ENCODE measurements at places on chromosomes 2 and 18.

GRCh38 chr2:137050949-137051348 lies 285.6 kb downstream of the THSD7B start:
- no peak for DNase-seq

- no peak for DNase-seq
Observed at GRCh38 chr2:206368484-206368883, 74.8 kb upstream of the ADAM23 start.

- no peak for DNase-seq
Observed at GRCh38 chr2:147049957-147050356, 794.9 kb upstream of the ACVR2A start.

DNA sequence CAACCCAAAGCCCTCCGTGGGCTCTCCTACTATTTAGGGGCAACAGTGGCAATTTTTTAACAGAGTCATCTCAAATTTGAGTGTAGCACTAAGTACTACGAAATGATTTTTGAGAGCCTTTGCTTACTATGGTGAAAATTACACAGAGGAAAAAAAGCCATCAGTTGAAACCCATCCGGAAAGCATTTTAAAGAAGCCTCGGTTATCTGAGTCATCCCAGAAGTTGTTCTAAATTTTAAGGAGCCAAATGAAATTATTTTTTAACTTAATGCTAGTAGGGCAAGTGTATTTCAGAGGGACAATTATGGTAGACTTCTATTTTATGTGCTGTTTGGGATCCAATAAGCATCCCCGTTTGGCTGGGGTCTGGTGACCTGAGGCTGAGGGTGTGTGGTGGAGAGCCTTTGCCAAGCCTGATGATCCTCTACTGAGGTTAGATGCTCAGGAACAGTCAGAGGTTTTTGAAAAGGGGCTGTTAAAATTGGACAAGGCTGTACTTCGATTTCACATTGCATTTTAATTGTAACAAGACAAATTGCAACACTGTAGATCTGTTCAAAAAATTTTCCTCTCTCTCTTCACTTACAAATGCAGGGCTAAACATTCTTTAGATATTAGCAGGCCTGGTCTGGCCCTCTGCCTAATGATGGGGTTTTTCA lies 47.0 kb downstream of the RAPGEF4 start:
- DNase-seq: no peak

DNA sequence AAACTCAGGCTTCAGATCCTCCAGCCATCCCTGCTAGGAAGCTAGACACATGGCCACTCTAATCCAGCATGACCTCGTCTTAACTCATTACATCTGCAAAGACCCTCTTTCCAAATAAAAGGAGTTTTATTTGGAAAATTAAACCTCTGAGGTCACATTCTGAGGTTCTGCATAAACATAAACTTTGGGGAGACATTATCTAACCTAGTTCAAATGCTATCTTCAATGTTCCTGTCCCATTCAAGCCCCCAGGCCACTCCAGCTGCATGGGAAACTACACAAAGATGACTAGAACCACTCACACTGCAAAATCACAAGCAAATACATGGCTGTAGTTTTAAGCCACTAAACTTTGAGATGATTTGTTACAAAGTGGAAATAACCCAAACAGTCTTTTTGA lies 99.0 kb upstream of the RNF152 start:
- DNase-seq: no peak

GRCh38 chr2:126674075-126674744 lies 18.3 kb downstream of the GYPC start:
- no peak for DNase-seq

DNA sequence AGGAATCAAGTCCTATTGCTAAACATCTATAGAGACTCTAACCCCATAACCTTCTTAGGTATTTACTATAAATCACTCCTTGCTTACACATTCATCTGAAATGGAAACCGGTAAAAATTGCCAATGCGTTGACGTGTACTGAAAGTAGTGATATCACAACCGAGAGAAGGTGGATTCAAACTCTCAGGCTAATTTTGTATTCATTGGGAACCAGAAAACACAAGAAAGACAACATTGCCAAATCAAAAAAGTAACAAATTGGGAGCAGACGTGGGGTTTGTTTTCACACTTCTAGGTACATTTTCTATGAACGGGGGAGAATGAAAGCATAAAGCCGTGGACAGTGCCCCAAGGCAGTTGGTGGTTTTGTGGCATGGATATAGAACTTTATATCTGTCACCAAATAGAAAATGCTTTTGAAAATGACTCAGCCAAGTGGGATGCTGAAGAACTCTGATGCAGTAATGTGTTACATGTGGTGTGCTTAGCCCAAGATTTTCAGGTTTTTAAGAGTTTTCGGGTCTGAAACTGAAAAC lies 155.1 kb upstream of the RASGRP3 start:
- DNase-seq: peak; percentile 48

GRCh38 chr2:229141424-229142025 lies 129.6 kb downstream of the PID1 start:
- DNase-seq: no peak

GRCh38 chr18:6956495-6956894 lies 161.1 kb downstream of the LAMA1 start:
- no peak for DNase-seq

- DNase-seq: no peak
Observed at GRCh38 chr2:126864861-126865260, 33.8 kb upstream of the TEX51 start.

GRCh38 chr2:210199186-210199765 lies 26.0 kb downstream of the ACADL start:
- DNase-seq: no peak

DNA sequence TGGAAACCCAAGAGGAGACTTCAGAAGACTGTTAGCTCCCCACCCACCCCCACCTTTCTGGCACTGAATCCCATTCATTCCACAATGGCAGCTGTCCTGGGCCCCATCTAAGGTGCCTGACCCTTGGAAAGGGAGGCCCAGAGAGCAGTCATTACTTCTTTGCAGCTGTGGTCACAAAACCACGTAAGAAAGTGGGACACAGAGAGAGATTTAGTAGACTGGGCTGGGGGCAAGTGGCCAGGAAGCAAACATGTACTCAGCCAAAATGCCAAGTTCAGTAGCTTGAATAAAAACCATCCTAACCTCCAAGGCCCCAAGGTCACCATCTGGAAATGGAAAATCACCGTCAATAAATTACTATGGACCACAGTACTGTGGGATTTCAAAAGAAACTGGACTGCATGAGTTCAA lies 381.4 kb downstream of the TNS1 start:
- DNase-seq: no peak

GRCh38 chr2:8488001-8488738 lies 193.7 kb upstream of the ID2 start:
- peak; percentile 78 for DNase-seq

DNA sequence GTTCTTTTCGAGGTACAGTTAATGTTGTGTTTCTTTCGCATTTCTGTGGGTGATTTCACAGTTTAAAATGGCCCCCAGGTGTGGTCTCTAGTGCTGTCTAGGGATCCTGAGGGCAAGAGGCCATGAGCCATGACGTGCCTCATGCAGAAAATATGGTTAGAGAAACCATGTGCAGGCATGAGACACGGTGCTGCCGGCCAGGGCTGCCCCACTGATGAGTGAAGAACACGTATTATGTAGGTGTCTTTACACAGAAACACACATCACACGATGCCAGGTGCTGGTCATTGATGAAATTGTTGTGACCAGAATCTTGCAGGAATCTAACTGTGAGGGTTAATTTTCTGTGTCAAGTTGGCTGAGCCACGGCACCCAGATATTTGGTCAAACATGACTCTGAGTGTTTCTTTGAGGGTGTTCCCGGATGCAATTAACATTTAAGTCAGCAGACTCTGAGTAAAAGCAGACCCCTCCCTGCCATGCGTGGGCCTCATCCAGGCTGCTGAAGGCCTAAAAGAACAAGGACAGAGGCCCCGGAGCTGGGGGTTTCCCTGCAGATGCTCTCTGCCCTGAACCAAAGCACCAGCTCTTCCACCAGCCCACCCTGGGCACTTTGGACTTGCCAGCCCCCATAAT lies 463.0 kb upstream of the MYT1L start:
- DNase-seq: no peak

- no peak for DNase-seq
Observed at GRCh38 chr2:124967325-124967724, 942.2 kb downstream of the CNTNAP5 start.

- no peak for DNase-seq
Observed at GRCh38 chr2:173966274-173967098, 1.3 kb upstream of the SP3 start.

- DNase-seq: no peak
Observed at GRCh38 chr18:73691118-73691517, 456.5 kb downstream of the FBXO15 start.

GRCh38 chr18:1993866-1994265 lies 577.4 kb downstream of the METTL4 start:
- DNase-seq: no peak

- no peak for DNase-seq
Observed at GRCh38 chr18:10353791-10354190, 100.6 kb upstream of the APCDD1 start.

DNA sequence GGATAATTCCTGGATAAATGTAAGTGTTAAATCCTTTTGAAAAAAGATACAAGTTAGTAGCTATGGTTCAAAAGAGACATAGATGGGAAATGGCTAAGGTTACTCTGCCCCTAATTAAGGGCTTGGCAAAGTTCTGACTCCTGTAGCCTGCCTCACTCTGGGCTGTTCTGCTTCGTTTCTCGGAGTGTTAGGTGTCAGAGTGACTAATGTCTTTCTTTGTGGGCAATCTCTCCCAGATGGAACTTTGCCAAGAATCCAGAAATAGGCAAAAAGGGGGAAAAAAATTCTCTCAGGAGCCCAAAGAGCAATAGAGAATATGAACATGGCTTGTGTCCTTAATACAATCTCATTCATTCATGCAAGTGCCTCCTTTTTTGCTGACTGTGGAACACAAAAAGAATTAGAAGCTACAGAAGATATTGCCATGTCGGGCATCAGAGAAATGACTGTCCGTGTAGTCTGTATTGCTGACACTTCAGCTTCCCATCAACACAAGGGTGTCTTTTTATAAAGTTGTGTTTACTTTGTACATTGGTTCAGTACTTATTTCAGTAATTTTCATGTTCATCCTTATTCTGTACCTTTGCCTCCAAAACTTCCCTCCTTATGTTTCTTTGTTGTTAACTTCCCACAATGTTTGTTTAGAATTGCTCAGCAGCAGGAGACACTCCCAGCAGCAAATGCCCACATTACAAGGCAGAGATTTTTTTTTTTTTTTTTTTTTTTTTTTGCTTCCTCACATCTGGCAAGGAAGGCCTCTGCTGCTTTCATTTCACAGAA lies 134.0 kb downstream of the FTCDNL1 start:
- no peak for DNase-seq

DNA sequence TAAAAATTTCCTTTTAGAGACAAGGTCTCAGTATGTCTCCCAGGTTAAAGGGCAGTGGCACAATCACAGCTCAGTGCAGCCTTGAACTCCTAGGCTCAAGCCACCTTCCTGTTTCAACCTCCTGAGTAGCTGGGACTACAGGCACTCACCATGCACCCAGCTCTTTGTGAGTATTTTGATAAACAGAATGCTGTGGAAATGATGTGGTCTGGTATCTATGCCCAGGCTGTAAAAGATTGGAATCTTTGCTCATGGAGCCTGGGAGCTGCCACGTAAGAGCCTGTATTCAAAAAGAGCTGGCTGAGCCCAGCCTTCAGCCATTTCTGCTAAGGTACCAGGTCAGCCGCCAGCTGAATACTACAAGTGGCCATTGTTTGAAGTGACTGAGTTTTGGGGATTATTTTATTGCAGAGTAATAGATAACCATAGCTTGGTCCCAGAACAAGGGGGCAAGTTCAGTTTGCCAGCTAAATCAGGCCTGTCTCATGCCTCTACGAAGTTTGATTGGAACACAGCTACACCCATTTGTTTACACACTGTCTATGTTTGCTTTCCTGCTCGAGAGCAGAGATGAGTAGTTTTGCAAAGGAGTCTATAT lies 21.3 kb upstream of the ARL5A start:
- DNase-seq: no peak

- no peak for DNase-seq
Observed at GRCh38 chr2:117979911-117980701, 33.8 kb downstream of the CCDC93 start.

GRCh38 chr18:22509423-22509822 lies 91.7 kb upstream of the CTAGE1 start:
- no peak for DNase-seq

- DNase-seq: no peak
Observed at GRCh38 chr2:196143730-196144131, 27.6 kb downstream of the STK17B start.

DNA sequence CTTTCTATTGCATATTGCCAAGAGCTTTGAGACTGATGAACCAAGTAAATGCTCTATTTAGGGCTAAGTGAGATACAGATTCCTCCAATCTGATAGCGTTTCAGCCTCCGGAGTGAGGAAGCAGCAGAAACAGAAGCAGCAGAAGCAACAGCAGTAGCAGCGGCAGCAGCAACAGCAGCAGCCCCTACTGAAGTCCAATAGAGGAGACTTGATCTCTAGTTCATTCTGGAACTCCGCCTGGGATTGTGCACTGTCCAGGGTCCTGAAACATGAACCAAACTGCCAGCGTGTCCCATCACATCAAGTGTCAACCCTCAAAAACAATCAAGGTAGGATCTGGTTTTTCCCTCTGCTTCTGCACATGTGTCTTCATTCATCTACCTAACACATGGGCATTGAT lies at the start of gene DPP10:
TSS of gene DPP10 (plus strand) at position 132 of the 400 bp plus-strand sequence.
- no peak for DNase-seq

GRCh38 chr18:23967321-23968089 lies 47.0 kb upstream of the TTC39C start:
- peak; percentile 22 for DNase-seq

Data from activated T-cell treated with anti-CD3 and anti-CD28 coated beads, Interleukin-2, amount 50 U/mL, for 72 hours (primary cell).